CD4-positive, alpha-beta T cell treated with Interleukin-4 for 4 hours (primary cell): ENCODE measurements at places on chromosomes 3 and 15.

DNA sequence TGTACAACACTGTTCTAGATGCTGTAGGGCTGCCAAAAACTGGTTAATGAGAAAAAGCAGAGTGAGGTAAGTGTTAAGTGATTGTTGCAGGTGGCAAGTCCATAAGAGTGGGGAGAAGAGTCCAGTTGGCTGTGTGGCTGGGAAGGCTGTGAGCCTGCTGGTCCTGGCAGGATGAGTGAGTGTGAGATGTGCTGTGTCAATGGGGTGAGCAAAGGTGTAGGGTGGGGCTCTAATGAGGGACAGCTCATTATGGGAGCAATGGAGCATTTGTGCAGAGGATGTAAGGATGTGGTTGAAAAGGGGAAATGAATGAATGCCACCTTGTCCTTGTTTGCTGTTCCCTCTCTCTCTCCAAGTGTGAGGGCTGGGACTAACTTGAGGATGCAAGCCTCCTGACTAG is 145.3 kb upstream of the ROPN1 start:
- no peak for DNase-seq

DNA sequence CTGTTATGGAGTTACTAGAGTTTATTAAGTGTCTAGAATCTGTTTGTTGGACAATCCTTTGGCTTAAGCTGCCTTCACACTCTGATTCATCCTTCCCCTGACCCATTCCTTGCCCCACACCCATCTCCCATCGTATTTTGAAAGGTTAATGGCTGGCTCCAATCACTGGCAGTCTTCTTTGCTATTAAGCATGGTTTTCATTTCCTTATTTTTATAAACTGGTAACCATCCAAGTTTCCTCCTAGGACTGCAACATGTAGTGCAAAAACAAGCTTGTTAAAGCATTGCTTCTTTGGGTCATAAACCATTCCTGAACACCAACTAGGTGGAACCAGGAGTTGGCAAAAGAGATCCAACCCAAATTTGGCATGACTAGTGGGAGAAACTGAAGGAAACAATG is 148.4 kb downstream of the DTWD1 start:
- DNase-seq: no peak

GRCh38 chr3:185250653-185251052 is 3.2 kb downstream of the EHHADH start:
- no peak for DNase-seq

DNA sequence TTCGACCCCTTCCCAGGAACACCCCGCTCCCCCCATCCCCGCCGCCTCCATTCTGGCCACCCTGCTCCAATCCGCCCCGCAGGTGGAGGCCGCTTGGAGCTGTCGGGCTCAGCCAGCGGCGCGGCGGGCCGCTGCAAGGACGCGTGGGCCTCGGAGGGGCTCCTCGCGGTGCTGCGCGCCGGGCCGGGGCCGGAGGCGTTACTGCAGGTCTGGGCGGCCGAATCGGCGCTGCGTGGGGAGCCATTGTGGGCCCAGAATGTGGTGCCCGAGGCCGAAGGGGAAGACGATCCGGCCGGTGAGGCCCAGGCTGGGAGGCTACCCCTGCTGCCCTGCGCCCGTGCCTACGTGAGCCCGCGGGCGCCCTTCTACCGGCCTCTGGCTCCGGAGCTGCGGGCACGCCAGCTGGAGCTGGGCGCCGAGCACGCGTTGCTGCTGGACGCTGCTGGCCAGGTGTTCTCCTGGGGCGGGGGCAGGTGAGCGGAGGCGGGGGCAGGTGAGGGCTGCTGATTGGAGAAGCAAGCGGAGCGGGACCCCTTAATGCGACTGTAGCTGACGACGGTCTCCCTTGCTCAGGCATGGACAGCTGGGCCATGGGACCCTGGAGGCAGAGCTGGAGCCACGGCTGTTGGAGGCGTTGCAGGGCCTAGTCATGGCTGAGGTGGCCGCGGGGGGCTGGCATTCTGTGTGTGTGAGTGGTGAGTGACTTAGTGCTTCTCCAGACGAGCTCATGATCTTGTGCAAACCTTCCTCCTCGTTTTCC is 2.5 kb downstream of the RCCD1 start:
- no peak for DNase-seq

GRCh38 chr3:54988838-54989630 is 61.2 kb upstream of the LRTM1 start:
- no peak for DNase-seq

DNA sequence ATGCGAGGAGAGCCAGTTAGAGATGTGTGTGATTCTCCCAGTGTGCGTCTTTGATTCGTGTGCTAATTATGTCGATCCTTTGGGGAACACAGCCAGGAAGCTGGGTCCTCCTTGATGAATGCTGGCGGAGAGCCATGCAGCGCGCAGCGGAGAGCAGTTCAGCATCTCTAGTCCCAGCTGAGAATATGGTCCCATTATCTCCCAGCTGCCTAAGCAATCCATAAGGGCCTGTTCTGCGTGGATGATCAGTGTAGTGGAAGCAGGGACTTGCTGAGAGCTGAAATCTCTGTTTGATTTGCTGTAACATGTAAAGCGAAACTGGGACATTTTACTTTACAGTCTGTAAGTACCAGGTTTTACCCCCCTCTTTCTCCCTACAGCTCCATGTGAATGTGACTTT is 412.7 kb downstream of the CNTN4 start:
- no peak for DNase-seq
